ENCODE measurements at places on chromosomes 3 and 15.

GRCh38 chr3:114103858-114104257 is 47.3 kb downstream of the QTRT2 start:
- DNase-seq = no peak

GRCh38 chr15:83602021-83602420 is 51.9 kb upstream of the ADAMTSL3 start:
- DNase-seq = no peak

DNA sequence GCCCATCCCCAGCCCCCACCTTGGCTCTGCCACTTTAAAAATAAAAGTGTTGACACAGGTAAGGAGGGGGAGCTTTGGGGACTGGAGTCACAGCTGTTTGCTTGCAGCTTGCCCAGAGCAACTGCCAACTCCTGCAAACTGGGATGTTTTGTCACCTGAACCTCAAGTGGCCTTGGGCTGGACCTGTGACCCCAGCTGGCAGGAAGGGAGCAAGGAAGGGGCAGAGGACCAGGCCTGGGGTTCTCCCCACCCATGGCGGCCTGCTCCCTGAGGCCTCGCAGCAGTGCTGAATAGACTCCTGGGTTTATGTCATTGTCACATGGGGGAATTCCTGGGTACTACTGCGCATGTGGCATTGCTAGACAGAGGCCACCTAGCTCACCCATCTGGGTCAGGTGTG is 246.9 kb upstream of the TLE3 start:
- no peak for DNase-seq

DNA sequence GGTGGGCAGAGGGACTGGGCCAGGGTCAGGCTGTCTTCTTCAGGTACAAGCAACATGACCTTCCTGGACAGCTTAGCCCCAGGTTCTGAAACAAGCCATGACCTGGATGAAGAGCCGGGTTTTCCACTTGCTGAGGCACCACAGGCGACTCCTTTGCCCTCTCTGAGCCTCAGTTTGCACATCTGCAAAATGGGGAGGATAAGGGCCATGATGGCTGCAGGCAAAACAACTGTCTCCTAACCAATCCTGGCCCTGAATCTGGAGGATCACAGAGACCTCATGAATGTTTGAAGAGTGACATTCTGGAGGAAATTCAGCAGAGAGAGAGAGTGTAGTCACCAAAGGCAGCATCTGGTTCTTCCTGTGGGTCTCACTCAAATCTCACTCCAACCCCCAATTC is 8.0 kb downstream of the SLC6A1 start:
- no peak for DNase-seq

GRCh38 chr3:56467801-56468183 is 475 bp downstream of the ERC2 start:
- DNase-seq = no peak

DNA sequence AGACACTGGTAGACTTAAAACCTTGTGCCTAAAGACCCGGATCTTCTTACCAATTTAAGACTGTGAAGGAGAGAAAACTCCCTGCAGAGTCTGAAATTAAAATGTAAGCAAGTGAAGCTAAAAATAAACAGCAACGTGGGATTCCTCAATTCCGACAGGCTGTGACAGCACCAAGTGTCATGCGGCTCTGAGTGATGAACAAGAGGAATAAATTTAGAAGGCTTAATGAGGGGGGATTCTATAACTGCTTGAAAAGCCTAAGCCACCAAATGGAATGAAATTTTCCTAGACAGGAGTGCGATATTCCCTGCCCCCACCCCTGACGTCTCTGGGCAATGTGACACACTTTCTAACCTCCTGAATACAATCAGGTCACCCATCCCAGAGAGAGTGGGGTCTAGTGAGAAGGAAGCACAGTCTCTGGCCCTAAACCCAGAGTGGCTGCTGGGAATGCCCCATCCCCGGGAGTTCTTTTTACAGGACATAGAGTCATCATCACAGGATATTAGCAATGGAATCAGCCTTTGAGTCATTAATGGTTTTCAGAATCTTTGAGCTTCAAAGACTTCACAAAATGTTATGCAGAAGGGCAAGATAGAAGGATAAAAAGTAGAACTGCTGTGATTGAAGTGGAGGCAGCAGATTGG is 114.3 kb downstream of the EDEM1 start:
- DNase-seq = no peak

DNA sequence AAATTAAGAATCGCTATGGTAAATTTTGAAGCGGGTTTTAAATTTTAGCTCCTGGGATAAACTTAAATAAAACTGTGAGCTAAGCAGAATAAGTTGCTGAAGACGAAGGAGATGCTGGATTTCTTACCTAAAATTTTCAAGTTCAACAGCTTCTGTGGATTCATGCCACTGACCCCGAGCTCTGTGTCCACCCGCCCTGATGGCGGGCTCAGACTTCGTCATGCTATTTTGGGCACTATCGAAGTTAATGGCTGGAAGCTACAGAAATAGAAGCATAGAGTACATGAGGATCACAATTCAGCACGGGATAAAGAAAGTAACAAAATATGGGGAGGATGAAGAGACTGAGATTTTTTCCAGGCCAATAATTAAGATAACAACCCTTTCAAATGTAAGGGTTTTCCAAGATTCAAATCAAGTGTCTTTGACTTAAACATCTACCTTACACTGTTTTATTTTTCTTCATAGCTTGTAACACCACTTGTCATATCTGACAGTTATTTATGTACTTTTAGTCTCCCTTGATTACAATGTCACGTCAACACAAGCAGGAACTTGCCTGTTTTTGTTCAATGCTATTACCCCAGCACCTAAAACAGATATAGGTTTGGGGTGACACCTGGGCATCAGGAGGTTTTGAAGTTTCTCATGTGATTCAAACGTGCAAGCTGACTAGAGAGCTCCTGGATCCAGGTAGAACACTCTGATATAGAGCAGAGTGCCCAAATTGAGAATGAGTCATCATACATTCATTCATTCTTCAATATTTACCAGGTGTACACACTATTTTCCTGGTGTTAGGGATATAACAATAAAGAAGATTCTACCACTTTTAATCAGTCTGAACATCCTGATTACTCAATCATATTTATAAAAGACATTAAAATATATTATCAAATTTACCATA is 23.0 kb downstream of the NEK10 start:
- DNase-seq = no peak

GRCh38 chr15:99436542-99437314 is 129.1 kb upstream of the MEF2A start:
- DNase-seq = no peak

- no peak for DNase-seq
These were observed 42.9 kb downstream of the PIAS1 start for GRCh38 chr15:68097029-68097428.

DNA sequence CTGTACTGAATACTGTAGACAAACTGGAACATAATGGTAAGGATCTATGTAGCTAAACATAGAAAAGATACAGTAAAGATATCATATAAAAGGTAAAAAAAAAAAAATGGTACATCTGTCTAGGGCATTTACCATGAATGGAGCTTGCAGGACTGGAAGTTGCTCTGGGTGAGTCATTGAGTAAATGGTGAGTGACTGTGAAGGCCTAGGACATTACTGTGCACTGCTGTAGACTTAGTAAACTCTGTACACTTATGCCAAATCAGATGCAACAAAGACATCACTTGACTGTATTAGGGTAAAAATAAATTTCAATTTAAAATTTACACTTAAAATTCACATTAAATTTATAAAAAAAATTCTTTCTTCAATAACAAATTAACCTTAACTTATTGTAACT is 281.3 kb upstream of the LMCD1 start:
- DNase-seq = no peak

GRCh38 chr3:58356054-58356453 is 23.4 kb downstream of the PXK start:
- no peak for DNase-seq

GRCh38 chr15:38624244-38625205 is 59.9 kb upstream of the RASGRP1 start:
- DNase-seq = no peak

DNA sequence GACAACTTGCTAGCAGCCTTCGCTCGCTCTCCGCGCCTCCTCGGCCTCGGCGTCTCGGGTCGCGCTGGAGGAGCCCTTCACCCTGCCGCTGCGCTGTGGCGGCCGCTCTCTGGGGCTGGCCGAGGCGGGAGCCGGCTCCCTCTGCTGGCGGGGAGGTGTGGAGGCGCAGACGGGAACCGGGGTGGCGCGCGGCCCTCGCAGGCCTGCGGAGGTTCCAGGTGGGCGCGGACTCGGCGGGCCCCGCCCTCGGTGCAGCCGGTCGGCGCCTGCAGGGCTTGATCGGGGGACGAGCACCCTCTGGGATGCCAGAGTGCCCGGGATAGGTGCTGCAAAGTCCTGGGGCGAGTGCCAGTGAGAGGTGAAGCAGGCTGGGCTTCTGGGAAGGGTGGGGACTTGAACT is 989.9 kb downstream of the ROBO2 start:
- DNase-seq = no peak

DNA sequence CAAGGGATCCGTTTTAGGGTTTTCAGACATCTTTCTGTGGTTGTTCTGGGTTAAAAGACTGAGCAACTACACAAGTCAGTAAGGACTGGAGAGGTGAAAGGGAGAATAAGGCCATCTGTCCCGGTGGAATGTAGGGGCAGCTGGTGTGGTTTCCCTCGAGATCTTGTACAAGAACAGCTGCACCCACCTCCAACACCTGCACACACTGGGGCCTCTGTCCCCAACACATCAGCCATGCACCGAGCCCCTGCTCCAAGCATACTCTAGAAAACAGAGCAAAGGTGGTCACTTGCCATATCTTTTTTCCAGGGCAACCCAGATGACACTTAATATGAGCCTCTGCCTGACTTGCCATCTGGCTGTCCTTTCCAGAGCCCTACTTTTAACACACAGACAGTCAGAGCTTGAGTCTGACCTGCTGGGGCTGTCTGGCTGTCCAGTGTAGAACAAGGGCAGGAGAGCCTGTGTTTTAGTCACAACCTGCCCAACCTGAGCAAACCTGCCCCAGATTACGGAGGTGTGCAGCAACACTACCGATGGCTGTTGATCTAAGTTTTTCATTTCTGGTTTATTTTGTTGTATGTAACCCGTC is 12.2 kb downstream of the MAN2A2 start:
- DNase-seq = no peak

DNA sequence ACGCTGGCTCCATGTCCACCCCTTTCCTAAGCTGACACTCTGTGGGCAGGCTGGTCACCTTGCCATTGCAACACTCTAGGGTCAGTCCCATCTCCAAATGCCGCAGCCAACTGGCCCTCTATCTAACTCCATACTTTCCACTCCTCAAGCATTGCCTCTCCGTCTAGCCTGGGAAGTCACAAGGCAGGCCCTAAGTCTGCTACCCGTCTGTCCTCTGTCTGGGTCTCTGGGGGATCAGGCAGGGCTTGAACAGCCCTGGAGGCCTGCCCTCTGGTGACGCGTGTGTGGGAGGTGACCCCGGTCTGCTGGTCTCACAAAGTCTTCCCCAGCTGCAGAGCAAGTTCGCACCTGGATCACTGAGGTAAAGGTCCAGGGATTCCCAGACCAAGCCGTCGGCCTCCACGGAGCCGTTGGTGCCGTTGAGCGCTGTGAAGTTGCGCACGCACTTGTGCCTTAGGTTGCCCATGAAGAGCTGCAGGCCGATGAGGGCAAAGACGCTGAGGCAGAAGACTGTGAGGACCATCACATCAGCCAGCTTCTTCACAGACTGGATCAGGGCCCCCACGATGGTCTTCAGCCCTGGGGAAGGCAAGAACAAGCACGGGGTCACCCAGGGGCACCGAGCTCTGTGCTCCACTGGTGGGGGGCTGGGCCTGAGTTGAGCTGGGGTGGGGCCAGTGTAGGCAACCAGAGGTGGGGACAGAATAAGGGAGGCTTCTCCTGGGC is 39.9 kb downstream of the SCN5A start:
- DNase-seq = no peak

- DNase-seq = no peak
These were observed 32.8 kb downstream of the ZNF589 start for GRCh38 chr3:48273594-48274211.

DNA sequence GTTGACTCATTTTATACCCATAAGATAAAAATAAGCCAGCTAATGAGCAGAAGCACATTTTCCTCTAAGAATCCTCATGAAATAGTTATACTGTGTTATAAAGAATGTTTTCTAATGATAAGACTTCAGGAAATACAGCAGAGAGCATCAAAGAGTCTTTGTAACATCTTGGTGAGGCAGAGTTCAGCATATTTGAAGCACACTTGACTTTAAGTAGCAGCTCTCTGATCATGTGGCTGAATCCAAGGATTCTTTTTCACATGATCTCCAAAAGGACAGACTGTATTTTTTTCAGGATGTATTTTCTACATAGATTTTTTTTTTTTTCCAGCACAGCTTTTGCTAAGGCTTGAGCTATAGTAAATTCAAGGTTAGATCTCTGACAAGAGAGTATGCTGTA is 195.1 kb downstream of the SI start:
- DNase-seq = no peak

- peak; percentile 44 for DNase-seq
These were observed 118.1 kb downstream of the TBC1D2B start for GRCh38 chr15:77959432-77959879.

GRCh38 chr15:93270937-93271467 is 182.0 kb upstream of the RGMA start:
- DNase-seq = no peak

DNA sequence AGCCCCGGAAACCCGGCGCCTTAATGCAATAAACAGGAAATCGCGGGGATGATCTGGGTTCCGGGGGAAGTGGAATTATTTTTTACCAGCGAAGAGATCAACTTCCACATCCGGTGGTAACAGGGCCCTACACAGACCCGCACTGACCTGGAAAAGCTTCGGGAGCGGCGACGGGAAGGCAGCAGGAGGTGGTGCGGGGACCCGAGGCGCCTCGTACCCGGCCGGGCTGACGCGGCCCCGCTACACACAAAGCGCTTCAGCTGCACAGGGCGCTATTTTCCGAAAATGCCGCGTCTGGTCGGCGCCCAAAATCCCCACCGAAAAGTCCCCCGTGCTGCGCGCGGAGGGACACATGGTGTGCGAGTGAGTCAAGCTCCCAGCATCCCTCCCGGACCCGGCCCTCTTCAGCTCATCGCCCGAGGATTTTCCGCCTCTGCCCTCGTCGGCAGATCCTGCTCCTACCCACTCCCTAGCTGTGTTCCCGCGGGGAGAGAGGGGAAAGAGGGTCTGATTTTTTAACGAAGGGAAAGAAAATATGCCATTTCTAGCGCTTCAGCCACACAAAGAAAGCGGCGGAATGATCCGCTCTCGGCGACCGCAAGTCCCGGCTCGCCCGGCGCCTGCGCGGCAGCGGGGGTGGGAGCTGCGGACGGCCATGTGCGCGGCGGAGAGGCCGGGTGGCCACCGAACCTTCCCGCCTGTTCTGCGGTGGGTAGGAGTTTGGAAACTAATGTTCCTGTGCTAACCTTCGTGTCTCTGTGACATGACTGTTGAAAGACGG is at the start of gene GABPB1:
GABPB1 (minus strand) TSS at position 361 of the 781 bp plus-strand sequence. CDS start 45,400 bp downstream, outside the sequence.
- peak; percentile 55 for DNase-seq

- DNase-seq = no peak
These were observed 170.2 kb upstream of the PRICKLE2 start for GRCh38 chr3:64395490-64395889.

- DNase-seq = no peak
These were observed 4.6 kb downstream of the ATP11B start for GRCh38 chr3:182797876-182798275.
